Ascending aorta (tissue), 2 donors: ENCODE measurements at places on chromosomes 6 and 20. TPM values are rescaled to one million over a fixed set of nuclear protein-coding genes. Genes with fewer than 3 reads are reported as not detected.

- DNase-seq, result no peak
Measured at GRCh38 chr6:150813993-150814359, 51.5 kb upstream of the MTHFD1L start.

KIAA1755 gene
- 15.2 TPM for total RNA-seq

DNA sequence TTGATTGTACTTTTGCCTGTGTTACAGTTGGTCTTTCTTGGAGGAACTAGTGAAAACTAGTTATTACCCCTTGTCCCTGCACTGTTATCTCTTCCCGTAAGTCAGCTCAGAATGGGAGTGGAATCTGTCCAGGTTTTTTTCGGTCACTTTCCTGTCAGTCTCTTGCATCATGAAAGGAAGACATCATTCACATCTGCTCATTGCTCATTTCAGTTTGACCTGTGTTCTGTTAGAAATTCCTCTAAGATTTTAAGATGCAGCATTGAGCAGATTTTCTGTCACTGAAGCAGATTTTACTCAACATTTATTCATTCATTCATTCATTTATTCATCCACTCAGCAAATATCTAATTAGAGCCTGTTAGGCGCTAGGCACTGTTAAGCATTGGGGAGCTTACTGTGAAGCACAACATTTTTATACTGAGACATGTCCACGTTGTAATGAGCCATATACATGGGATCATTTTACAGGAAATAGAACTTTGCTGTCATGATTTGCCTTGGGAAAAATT lies 33.1 kb upstream of the HINT3 start:
- no peak for DNase-seq

DNA sequence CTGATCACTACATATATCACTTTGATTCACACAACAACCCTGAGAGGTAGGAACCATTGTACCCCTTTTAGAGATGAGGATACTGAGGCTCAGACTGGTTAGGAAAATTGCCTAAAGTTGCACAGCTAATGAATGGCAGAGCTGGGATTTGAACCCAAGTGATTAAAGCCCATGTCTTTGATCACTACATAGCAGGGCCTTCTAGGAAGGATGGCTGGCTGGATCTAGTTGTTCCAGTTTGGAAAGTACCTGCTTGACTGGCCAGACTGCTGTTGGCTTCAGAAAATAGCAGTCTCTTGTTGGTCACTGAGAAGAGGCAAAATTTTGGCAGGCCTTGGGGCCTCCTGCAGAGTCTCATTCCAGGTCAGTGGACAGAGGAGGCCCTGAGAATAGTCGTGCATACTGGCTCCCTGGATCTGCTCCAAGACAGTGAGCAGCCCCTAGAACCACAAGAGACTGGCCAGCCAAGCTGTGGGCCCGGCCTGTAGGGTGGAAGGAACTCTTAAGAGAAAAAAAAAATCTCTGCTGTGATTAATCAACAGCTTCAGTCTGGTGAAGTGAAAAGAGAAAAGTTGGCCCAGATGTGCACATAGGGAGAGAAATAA lies 17.5 kb downstream of the PPARD start:
- DNase-seq, result no peak

- DNase-seq, result no peak
Measured at GRCh38 chr6:26122005-26122388, 34.8 kb downstream of the HFE start.

STMN3 gene
- 37.0 TPM for total RNA-seq

- DNase-seq, result no peak
Measured at GRCh38 chr6:127690092-127690491, 113.1 kb downstream of the C6orf58 start.

OPN5 gene
- not detected for total RNA-seq
